ENCODE measurements at places on chromosomes 11 and 22.
A peak's percentile ranks its signal among the peaks of the same experiment; 100 is the strongest.

DNA sequence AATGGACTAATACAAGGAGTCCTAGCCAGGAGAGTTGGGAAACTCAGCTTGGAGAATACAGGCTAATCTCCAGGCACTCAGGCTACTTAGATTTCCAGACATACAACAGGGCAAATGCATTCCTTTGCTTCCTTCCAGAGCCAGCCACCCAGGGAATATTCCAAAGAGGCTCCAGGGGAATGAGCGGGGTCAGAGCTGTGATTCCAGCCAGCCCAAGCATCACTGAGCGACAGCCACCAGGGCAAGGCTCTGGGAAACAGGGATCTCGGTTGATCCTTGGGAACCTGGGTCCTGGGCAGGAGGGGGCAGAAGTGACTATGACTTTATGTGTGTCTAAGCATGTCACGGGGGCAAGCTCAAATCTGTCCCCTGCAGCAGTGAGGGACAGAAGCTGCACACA is 112.3 kb upstream of the LMO1 start:
- DNase-seq: no peak
- no peak overlapping the region for H3K27ac ChIP-seq
- no peak overlapping the region for H3K4me3 ChIP-seq
- H3K27me3 ChIP-seq: peaks cover 38% of the 10 kb centered on the region
- no peaks in the 10 kb centered on the region for H3K4me1 ChIP-seq
- H3K36me3 ChIP-seq: no peaks in the 10 kb centered on the region

- H3K4me3 ChIP-seq: no peak overlapping the region
- no peak overlapping the region for H3K27ac ChIP-seq
- H3K4me1 ChIP-seq: no peaks in the 10 kb centered on the region
- H3K36me3 ChIP-seq: peaks cover 89% of the 10 kb centered on the region
- no peaks in the 10 kb centered on the region for H3K27me3 ChIP-seq
Measured at GRCh38 chr11:118380571-118380970, 20.8 kb upstream of the ATP5MG start.

- no peaks in the 10 kb centered on the region for H3K27me3 ChIP-seq
- peaks cover 9% of the 10 kb centered on the region for H3K4me1 ChIP-seq
- H3K4me3 ChIP-seq: no peak overlapping the region
- H3K27ac ChIP-seq: no peak overlapping the region
- DNase-seq: no peak
Measured at GRCh38 chr11:61900251-61900650, 8.9 kb upstream of the FADS3 start.

DNA sequence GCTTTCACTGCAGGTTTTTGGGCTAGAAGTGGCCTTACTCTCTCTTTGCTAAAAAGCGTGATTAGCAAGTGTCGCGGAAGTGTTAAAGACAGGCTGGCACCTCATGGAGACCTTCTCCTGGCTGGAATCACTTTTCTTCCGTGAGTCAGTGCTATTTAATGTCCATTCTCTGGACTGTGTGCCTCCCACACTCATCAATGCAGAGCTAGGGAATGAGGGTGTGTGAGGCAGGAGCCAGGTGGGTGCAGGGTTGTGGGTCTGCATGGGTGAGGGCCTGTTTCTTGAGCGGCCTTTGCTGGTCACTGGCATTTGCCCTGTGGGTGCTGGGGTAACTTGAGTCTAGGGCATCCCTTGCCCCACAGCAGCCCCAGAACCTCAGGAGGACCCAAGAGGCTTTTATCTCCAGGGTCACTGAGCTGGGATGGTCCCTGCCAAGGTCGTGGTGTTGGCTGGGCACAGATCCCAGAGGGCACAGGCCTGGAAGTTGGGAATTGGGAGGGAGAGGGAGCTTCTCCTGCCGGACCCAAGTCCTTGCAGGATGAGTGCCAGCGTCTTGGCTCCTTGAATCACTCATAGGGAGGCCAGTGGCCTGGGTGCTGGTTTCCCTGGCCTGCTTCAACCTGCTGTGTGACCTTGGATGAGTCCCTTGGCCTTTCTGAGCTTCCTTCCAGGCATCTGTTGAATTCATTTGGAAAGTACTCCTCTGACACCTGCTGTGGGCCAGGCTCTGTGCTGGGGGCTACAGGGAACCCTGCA is 30.0 kb downstream of the KIAA1671 start:
- no peak overlapping the region for H3K4me3 ChIP-seq
- H3K36me3 ChIP-seq: no peaks in the 10 kb centered on the region
- H3K27ac ChIP-seq: peak overlapping the region; percentile 32
- peaks cover 8% of the 10 kb centered on the region for H3K4me1 ChIP-seq
- DNase-seq: no peak

GRCh38 chr22:29080106-29080975 is 7.5 kb downstream of the KREMEN1 start:
- H3K27me3 ChIP-seq: peaks cover 46% of the 10 kb centered on the region
- DNase-seq: no peak
- H3K36me3 ChIP-seq: peaks cover 2% of the 10 kb centered on the region
- H3K4me1 ChIP-seq: peaks cover 5% of the 10 kb centered on the region
- no peak overlapping the region for H3K27ac ChIP-seq

GRCh38 chr11:14748090-14748489 is 104.5 kb downstream of the PDE3B start:
- no peak overlapping the region for H3K4me3 ChIP-seq
- H3K27ac ChIP-seq: no peak overlapping the region
- DNase-seq: no peak
- peaks cover 6% of the 10 kb centered on the region for H3K36me3 ChIP-seq
- H3K4me1 ChIP-seq: peaks cover 42% of the 10 kb centered on the region

- H3K4me1 ChIP-seq: peaks cover 53% of the 10 kb centered on the region
- no peaks in the 10 kb centered on the region for H3K27me3 ChIP-seq
- no peak for DNase-seq
- peaks cover 10% of the 10 kb centered on the region for H3K36me3 ChIP-seq
Measured at GRCh38 chr22:22769434-22770279, 118.0 kb upstream of the IGLL5 start.

DNA sequence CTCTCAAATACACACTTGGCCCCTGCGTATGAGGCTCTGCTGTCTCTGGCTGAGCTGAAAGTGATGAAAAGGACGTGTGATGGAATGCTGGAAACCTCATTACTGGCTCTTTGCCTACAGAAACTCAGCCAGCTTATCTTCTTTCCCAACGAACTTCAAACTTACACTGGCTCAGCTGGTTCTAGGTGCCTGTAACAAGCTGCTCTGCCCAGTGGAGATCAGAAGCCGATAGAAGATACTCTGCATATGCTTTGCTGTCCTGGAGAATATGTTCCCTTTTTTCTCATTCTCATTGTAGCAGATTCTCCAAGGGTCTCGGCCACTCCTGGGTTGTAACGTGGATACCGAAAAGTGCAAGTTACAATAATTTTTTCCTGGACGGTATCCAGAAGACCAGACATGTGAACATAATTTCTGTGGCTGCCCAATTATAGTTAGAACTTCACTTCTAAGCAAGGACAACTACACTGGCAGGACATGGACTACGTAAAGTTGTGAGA is 405.3 kb upstream of the CCDC90B start:
- no peaks in the 10 kb centered on the region for H3K4me1 ChIP-seq
- H3K27me3 ChIP-seq: no peaks in the 10 kb centered on the region
- DNase-seq: no peak
- no peaks in the 10 kb centered on the region for H3K36me3 ChIP-seq

- H3K4me1 ChIP-seq: no peaks in the 10 kb centered on the region
- no peak overlapping the region for H3K27ac ChIP-seq
- no peaks in the 10 kb centered on the region for H3K36me3 ChIP-seq
- no peak for DNase-seq
- peaks cover 20% of the 10 kb centered on the region for H3K27me3 ChIP-seq
Measured at GRCh38 chr11:33957304-33957917, 65.5 kb upstream of the LMO2 start.

- H3K4me1 ChIP-seq: peaks cover 4% of the 10 kb centered on the region
- H3K27me3 ChIP-seq: peaks cover 79% of the 10 kb centered on the region
- no peak overlapping the region for H3K4me3 ChIP-seq
- H3K27ac ChIP-seq: no peak overlapping the region
- H3K36me3 ChIP-seq: no peaks in the 10 kb centered on the region
Measured at GRCh38 chr22:28963362-28963761, 80.0 kb downstream of the ZNRF3 start.

DNA sequence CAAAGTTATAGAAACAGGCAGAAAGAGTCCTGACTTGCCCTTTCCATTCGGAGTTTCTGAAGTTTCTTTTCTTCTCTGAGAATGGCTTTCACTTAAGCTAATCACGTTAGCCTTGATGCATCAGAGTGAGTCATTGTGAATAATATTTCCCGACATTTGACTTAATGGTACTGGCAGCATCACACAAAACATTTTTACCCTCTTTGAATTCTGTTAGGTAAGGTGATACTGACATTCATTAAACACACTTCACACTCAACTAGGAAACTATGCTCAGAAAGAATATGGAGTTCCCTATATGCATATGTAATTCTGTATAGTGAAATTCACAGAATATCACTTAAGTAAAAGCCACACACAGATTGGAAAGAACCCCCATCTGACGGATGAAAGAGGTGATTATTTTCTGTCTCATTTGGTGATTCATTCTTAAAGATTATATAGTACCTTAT is 120.8 kb upstream of the ARHGAP20 start:
- H3K27me3 ChIP-seq: peaks cover 25% of the 10 kb centered on the region
- H3K36me3 ChIP-seq: no peaks in the 10 kb centered on the region
- H3K4me3 ChIP-seq: no peak overlapping the region
- H3K27ac ChIP-seq: no peak overlapping the region

DNA sequence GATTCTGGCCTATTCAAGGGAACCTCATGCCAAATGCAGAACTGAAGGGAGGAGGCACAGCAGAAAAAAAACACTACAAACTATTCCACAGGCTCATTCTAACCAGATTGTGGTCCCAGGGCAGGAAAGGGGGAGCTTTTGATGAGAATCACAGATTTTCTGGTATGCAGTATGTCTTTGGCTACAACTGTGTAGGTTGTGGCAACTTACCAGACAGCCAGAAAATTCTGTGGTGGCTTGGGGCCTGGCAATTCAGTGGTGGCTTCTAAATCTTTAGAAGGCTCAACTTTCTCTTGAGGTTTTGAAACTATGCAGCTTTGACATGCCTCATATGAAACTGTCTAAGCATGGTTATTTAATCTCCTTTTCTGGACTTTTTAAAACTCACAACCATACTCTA is 850.8 kb upstream of the CCDC90B start:
- DNase-seq: no peak
- no peaks in the 10 kb centered on the region for H3K4me1 ChIP-seq
- H3K36me3 ChIP-seq: no peaks in the 10 kb centered on the region
- H3K4me3 ChIP-seq: no peak overlapping the region

DNA sequence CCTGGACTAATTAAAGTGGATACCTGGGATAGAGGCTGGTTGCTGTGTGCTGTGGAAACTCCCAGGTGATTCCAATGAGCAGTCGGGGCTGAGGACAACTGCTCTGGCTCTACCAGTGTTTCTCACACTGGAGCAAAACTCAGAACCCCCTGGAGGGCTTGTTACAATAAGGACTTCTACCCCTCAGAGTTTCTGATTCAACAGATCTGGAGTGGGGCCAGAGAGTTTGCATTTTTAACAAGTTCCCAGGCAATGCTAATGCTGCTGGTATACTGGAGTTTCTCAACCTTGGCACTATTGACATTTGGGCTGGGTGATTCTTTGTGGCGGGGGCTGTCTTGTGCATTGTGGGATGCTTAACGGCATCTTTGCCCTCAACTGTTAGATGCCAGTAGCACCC is 353.7 kb downstream of the MIAT start:
- H3K4me1 ChIP-seq: no peaks in the 10 kb centered on the region
- no peak overlapping the region for H3K27ac ChIP-seq
- no peaks in the 10 kb centered on the region for H3K36me3 ChIP-seq
- H3K27me3 ChIP-seq: peaks cover 7% of the 10 kb centered on the region

- H3K27me3 ChIP-seq: peaks cover 40% of the 10 kb centered on the region
- no peak overlapping the region for H3K4me3 ChIP-seq
- H3K36me3 ChIP-seq: no peaks in the 10 kb centered on the region
- DNase-seq: no peak
- no peak overlapping the region for H3K27ac ChIP-seq
Measured at GRCh38 chr11:8069771-8070170, 11.2 kb upstream of the TUB start.
